ENCODE measurements at places on chromosomes 7 and 10. TPM values are rescaled to one million over a fixed set of nuclear protein-coding genes. Genes with fewer than 3 reads are reported as not detected.

GRCh38 chr7:151759591-151760042 is 117.3 kb downstream of the PRKAG2 start:
- no peak for DNase-seq

The COL26A1 gene
- 128 TPM for total RNA-seq

- no peak for DNase-seq
These were observed 876 bp upstream of the PIK3AP1 start for GRCh38 chr10:96721207-96721572.

The FAM25A gene
- not detected for total RNA-seq

GRCh38 chr7:46301677-46302076 is 380.6 kb upstream of the IGFBP3 start:
- no peak for DNase-seq

The CALCR gene
- not detected for total RNA-seq

GRCh38 chr7:151455690-151456089 is 15.7 kb upstream of the CRYGN start:
- DNase-seq, result no peak

DNA sequence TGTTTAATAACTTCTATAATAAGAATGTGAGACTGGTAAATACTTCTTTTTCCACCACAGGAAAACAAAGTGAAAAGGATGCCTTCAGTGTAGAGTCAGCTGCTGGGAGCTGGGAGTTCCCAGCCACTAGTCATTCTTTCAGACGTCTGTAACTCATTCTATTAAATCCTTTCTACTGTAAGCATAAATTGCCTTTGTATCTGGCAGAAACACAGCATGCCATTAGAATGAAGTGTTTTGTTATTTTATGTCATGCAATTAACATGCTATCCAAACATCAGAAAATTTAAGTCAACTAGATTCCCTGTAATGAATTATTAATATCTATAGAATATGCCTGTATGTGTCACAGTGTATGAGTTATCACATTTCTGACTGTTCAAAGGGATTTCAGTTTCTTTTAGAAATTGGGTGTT is 14.3 kb downstream of the BPGM start:
- DNase-seq, result no peak
